ENCODE measurements at places on chromosomes 5 and 9.

GRCh38 chr5:125575891-125576505 lies 829.6 kb upstream of the ZNF608 start:
- no peak for DNase-seq

DNA sequence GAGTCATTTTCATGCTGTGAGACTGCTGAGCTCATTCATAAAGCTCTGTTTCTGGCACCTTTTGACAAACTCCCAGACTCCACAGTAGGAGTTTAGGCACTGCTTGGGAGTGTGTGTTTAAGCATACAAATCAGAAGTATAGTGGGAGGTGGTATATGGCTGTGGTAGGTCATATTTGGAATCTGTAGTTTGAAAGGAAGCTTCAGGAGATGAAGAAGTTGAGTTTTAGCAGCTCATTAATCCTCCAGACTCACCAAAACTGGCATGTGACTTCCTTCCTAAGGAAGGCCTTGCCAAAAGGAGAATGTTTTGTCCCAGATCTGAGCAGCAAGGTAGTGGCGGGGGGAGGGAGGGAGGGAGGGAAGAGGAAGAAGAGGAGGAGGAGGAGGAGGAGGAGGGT lies 52.8 kb downstream of the SAXO1 start:
- no peak for DNase-seq

GRCh38 chr9:125988479-125989050 lies 241.4 kb downstream of the PBX3 start:
- no peak for DNase-seq

DNA sequence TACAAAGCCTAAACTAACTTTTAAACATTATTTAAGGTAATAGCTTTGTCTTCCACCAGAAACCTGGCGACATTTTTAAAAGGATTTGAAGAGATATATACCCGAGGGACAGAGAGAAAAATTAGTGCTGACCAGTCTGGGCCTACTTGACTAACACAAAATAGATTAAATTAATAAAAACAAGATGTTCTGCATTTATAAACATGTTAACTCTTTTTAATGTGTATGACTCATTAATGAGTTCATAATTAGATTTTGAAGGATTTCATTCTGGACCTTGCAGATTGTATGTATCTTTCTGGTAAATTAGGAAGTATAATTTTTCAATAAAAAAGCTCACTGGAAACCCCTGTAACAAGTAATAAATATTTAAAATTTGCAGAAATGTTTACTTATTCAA lies 459.1 kb upstream of the CDH9 start:
- DNase-seq, result no peak
